Stimulated activated CD4-positive, alpha-beta T cell treated with anti-CD3 and anti-CD28 coated beads, Interleukin-12 subunit alpha, Interleukin-12 subunit beta, amount 100 ng/mL, for 24 hours (primary cell): ENCODE measurements at places on chromosomes 7 and 10.

GRCh38 chr10:51014680-51015389 lies 59.5 kb upstream of the PRKG1 start:
- DNase-seq, result no peak

DNA sequence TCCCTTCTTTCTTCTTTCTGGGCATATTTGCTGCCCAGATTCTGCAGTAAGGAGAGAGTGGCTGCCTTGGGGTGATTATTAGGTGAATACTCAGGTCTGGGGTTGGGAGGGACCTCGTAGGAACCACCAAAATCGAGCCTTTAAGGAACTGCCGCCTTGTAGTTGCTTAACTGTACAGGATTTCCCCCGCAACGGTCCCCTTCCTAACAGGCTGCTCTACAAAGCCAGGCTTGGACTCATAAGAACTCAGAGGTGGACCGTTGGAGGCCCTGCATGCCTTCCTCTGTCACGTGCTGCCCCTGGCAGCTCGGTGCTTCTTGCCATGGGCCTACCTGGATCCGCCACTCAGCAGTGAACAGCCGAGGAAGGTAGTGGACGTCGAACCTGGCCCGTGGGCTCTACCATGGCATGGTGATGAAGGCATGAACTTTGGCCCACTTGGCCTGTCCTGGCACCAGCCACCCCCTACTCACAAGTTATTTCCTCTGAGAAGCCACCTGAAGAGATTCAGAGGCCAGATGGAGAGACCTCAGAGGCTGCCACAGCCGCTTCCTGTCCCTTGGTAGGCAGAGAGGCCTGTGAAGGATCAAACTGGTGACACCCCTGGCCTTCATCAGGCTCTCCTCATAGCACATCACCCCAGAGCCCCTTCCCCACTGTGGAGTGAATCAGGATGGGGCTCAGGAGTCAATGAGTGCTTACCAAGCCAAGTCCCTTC lies 54.6 kb downstream of the NOD1 start:
- DNase-seq, result no peak

DNA sequence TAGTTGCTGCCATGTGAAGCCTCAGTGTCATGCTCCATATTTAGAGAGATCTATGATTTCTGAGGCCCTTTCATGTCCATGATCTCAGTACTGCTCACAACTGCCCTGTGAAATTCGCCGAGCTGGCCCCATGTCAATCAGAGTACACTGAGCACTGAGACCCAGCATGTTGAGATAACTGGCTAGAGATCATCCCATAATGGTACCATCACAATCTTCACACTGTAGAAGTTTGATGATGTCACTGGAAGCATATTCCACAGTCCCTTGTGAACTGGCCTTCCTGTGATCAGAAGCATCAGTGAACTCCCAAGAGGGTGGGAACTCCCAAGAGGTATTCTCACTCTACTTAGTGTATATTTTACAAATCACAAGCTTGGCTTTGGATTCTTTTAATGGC lies 116.0 kb downstream of the EGFR start:
- no peak for DNase-seq

- DNase-seq, result no peak
These were observed 687.3 kb downstream of the DNAJB9 start for GRCh38 chr7:109256762-109257560.

- DNase-seq, result no peak
These were observed 23.4 kb downstream of the MCMBP start for GRCh38 chr10:119849031-119849789.

DNA sequence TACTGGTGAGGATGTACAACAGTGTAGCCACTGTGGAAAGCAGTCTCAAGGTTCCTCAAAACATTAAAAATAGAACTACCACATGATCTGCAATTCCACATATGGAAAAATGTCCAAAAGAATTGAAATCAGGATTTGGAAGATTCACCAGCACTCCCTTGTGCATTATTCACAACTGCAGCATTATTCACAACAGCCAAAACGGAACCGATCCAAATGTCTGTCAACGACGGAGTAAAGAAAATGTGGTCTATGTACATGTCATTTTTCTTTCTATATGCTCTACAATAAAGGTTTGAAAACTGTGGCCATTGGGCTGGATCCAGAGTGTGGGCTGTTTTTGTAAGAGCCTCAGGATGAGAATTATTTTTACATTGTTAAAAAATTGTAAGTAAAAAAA lies 1206.1 kb upstream of the CELF2 start:
- no peak for DNase-seq

- DNase-seq, result no peak
These were observed 40.1 kb downstream of the IQUB start for GRCh38 chr7:123494193-123494796.

DNA sequence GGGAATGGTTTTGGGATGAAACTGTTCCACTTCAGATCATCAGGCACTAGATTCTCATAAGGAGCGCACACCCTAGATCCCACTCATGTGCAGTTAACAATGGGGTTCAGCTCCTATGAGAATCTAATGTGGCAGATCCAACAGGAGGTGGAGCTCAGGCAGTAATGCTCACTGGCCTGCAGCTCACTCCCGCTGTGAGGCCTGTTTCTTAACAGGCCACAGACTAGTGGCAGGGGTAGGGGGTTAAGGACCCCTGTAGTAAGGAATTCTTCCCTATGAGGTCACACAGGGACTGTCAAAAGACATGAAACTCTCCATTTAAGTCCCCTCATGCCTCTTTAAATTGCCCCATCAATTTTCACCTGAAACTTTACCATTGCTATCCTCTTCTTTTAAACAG lies 8.0 kb downstream of the HGF start:
- DNase-seq, result no peak

GRCh38 chr10:21688009-21688332 lies 153.9 kb downstream of the MLLT10 start:
- no peak for DNase-seq

DNA sequence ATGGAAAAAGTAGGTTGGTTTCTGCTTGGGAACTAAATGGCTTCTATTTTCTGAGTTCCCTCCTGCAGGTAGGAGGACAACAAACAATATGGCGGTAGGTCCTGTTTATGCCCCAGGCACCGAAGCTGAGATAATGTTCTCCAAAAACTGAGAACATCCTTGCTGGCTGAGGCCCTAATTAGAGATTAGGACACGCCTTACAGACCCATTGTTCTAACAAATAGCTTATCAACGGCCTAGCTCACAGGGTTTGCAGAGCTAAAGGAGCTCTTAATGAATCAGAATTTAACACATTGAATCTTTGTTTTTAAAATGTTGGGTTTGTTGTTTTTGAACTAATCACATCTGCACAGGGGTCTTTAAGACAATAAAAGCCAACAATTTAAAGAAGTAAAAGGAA lies 37.0 kb downstream of the HTR5A start:
- DNase-seq, result no peak

DNA sequence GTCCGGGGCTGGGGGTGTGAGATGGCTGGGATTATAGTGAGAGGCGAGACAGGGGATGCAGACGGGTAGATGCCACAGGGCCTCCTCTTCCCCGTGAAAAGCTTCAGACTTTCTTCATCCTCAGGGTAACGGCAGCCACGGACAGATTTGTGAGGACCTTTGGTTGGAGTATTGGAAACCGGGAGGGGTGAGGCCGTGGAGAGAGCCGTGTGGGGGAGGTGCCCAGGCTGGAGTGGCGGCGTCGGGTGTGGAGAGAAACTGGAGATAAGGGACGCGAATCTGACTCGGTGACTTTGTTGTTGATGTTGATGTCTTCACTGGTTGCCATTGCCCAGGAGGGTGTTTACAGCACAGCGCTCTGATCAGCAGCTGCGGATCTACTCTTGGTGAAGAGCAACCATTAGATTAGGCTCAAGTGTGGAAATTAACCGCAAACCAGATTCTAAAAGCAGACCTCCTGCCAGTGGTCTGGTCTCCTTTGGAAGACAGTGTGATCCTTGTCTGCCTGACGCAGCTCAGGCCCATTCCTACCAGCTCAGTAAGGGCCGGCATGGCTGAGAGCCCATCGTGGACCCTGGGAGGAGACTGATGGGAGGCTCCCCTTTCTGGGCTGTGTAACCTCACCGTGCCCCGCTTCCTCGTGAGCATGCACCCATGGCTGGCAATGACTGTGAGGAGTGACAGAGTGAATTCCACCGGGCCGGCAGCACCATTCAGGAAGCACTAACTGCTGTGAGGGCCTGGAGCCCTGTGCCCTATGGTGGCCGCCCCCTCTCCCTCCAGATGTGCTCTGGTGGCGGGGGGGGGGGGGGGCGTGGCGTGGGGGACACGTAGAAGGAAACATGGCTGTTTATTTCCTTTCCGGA lies 90.3 kb downstream of the INPP5A start:
- no peak for DNase-seq

- no peak for DNase-seq
These were observed 368.9 kb downstream of the SORCS1 start for GRCh38 chr10:106795619-106796018.

- no peak for DNase-seq
These were observed 96.4 kb upstream of the ZMIZ1 start for GRCh38 chr10:78972160-78972946.
